ENCODE measurements at places on chromosomes 5 and 9.

- DNase-seq: peak; percentile 37
Measured at GRCh38 chr5:68279984-68280383, 64.4 kb downstream of the PIK3R1 start.

DNA sequence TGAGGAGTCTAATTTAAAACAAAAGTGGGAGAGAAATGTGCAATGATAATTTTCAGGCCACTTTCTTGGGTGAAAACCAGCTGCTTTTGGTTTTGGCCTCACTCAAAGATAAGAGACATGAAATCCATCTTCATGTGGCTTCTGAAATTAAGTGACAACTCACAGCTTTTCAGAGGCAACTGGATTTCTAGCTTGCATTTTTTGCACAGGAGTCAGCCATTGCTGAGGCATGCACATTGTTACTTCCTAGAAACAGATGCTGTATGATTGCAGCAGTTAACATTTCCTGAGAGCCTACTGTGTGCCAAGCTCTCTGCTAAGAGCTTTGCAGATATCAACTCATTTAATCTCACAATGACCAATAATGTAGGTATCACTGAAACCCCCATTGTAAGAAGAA is 562.6 kb downstream of the NR2F1-AS1 start:
- DNase-seq: no peak

- no peak for DNase-seq
Measured at GRCh38 chr5:82354543-82354942, 76.4 kb upstream of the RPS23 start.

- peak; percentile 47 for DNase-seq
Measured at GRCh38 chr9:96241391-96241809, 60.6 kb downstream of the HSD17B3 start.

- no peak for DNase-seq
Measured at GRCh38 chr5:158715592-158715991, 384.1 kb downstream of the EBF1 start.

- no peak for DNase-seq
Measured at GRCh38 chr5:6950860-6951259, 237.6 kb downstream of the TENT4A start.

DNA sequence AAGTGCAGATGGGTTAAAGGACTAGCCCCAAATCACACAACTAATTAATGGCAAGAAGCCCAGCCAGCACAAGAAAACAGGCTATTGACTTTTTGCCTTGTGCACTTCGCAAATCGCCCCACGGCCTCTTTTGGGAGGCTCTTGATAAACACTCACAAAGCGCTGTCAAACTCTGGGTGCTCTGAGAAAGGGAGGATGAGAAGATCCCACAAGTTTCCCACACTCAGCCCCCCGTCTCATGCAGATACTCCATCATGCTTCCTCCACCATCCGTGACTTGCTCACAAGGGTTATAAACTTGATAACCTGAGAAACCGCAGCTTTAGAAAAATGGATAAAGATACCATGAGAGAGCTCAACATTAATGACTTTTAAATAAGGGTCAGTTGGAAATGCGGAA is 219.7 kb downstream of the EBF1 start:
- no peak for DNase-seq

GRCh38 chr9:16206518-16206917 is 653.7 kb downstream of the CCDC171 start:
- no peak for DNase-seq

GRCh38 chr9:96209407-96210271 is 92.3 kb downstream of the HSD17B3 start:
- no peak for DNase-seq

- DNase-seq: no peak
Measured at GRCh38 chr9:36415822-36416525, 15.9 kb upstream of the RNF38 start.

- DNase-seq: no peak
Measured at GRCh38 chr9:9117866-9118265, 1318.3 kb upstream of the DMAC1 start.

GRCh38 chr5:53479590-53480415 is 626 bp upstream of the FST start:
- DNase-seq: no peak

- DNase-seq: no peak
Measured at GRCh38 chr5:72179028-72179815, 71.9 kb downstream of the MAP1B start.

DNA sequence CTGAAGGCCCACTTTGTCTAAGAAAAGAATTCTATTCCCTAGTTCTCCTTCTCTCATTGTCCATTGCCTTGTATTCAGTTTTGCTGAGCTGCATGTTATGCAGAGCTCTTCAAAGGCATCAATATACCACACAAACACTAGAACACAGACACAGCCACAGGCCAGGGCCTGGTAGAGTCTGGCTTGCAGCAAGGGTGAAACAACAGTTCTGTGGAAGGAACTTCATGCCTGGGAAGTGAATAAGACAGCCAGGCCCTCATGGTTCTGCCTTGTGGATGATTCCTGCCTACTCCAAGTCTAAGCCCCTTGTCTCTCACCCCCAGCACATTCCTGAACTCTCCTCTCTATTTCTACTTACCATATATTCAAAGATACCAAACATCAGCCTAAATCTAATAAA is 30.8 kb downstream of the KLHL3 start:
- DNase-seq: no peak

GRCh38 chr9:69089491-69089890 is 53.9 kb downstream of the FXN start:
- DNase-seq: no peak

DNA sequence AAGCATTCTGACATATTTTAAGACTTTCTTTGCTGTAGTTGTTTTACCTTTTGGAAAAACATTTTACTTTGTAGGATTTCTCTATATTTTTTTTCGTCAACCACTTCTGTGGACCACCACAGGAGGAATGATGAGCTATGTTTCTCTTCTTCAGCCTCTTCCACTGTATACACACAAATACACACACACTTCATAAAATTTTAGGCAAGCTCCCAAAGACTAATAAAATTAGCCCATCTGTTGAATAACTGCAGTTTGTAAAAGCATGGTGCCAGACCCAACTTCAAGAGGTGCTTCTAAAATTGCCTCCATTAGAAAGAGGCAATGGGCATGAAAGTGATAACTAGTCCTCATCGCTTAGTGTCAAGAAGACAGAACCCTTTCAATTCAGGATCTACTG is 4.1 kb upstream of the CEP120 start:
- no peak for DNase-seq

GRCh38 chr9:86577420-86578333 is 223.5 kb upstream of the TUT7 start:
- no peak for DNase-seq

DNA sequence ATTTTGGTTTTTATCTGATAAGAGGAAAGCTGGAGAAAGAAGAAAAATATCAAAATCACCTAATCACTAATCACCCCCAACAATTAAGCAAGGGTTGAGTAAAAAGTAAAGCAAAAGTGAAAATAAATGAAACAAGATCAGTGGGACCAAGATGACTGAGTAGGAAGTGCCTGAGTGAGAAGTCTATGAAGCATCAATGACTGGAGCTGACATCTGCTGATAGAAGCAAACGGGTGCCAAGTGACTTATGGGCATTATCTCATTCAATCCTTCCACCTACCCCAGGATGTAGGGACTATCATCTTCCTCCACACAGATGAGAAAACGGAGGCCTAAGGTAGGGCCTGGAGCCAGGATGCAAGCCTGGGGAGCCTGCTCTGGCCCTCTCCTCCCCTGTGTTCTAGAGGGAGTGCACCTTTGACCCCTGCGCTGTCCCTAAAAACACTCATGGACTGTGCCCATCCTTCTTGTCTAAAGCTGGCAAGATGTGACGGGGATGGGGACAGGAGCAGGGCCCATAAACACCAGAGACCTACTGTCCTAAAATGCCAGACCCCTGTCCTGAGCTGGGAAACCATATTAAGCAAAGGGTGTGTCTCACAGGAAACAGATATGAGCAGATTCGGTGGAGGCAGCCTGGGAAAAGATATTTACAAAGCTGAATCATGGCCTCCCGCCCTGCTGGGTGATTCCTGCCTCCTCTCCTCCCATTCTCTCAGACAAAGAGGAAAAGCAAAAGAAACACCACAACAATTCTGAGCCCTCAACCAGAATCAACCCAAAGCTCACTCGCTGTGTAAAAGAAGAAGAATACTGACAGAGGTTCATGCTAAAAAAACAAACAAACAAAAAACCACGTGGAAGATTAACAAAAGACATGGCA is 116.0 kb downstream of the AUH start:
- DNase-seq: no peak

GRCh38 chr9:15231788-15232635 is 75.0 kb downstream of the TTC39B start:
- DNase-seq: no peak

DNA sequence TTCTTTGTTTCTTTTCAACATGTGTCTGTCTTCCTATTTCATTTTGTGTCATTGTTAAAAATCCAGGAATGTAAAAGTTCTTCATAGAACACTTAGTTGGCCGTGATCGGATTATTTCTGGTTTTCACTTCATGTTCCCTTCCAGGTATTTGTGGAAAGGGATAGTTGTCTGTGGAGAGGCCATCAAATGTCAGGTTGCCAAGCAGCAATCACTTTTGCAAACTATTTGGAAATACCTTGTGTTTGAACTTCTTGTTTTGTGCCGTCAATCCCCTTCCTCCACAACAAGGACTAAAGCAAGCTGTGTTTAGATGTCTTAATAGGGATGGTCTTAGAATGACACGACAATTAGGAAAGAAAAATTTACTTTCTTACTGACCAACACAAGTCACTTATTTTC is 116.9 kb upstream of the MPDZ start:
- no peak for DNase-seq

DNA sequence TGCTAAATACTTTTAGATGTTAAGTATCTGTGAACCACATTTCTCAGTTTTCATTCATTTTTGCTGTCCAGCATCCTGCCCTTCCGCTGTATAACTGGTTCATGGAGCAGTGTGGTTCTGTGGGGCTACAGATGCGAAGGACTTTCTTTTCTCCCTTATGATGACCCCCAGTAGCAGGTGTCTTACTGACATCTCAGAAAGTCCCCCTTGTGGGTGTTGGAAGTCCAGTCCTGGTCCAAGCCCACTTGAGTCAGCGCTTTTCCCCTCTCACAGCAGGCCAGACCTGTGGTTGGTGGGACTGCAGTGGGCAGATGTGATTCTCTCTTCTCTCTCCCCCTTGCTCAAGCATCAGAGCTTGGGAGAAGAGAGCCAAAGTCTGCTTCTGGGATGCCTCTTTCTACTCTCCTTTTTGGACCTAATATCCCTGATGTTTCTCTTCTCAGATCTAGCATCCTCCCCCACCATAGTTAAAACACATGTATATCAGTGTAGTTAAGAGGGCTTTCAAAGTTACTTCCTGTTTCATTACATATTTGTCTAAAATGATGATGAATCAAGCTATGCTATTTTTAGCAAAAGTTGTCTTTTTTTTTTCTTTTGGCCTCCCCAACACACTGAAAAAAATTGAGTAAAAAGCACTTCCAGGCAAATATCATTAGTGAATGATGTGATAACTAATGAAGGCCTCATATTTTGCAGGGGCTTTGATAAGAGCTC is 119.5 kb upstream of the ZNF618 start:
- no peak for DNase-seq

GRCh38 chr5:171743436-171744076 is 42.1 kb upstream of the SMIM23 start:
- no peak for DNase-seq

DNA sequence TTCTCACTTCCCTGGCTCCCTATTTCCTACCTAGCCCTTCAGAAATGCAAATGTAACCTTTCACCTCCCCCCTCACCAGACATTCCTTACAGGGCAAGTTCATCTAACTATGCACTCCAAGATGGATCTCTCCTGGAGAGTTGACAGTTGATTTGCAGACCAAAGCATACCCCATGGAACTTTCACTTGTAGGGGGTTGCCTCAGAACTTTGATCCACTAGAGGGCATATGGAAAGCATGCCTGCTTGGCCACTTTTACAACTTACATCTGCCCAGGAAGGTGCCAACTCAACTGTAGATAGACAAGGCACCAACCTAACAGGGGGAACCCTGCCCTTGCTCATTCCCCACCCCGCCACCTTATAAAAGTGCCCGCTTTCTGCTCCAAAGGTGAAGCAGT is 187.8 kb downstream of the NXNL2 start:
- no peak for DNase-seq

GRCh38 chr9:3359048-3359692 is 166.6 kb downstream of the RFX3 start:
- no peak for DNase-seq

DNA sequence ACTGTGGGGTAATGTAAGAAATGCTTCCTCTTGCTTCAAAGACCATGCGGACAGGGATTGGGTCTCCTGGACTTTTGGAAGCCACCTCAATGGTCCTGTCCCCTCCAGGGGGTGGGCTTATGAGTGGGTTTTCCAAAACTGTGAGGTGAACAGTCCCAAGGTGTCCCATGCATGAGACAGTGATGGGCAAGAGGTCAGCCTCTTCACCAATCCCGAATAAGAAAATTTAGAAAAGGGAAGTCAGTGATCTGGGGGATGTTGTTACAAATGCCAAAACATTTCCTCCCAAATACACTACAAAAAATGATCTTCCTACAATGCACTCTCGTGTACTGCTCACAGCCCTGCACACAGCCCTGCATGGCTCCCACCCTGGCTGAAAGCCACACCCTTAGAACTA is 215.7 kb upstream of the TBC1D2 start:
- DNase-seq: no peak

DNA sequence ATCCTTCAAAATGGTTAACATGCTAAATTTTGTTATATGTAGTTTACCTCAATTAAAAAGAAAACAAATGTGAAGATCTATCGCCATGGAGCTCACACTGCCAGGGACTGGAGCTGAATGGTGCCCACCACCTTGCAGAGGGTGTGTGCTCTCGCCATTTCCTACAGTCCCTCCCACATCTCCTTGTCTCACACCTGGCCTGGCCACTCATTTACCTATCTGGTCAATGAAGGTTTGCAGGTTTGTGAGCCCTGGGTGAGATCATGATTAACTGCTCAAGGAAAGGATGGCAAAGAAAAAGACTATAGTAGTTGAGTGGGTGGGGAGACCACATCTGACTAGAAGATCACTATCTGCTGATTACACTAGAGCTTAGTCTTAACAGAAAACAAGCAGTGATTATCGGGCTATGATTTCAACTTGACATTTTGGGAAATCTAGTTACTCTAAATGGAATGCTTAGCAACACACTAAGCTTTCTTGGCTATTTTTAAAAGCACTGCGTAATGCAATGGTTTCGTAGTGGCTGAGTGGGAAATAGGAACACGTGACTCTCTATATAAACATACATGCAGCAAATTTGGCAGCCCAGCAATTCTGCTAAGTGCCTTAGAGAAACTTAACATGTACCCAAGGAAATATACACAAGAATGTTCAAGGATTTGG is 27.3 kb downstream of the PUM3 start:
- no peak for DNase-seq

DNA sequence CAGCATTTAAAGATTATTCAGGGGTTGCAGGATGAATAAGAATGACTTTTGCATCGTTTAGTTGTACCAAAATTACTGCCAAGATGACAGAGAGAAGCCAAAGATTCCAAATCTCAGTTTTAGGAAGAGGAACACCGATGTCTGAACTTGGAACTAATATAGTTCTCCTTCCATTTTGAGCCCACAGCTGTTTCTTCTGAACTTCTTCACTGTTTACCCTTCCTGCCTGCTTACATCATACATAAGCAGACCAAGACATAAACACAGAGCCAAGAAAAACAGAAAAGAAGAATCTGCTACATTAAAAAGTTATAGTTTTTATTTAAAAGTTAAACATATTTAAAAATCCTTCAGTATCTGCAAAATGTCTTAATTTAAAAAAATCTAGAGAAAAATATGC is 146.9 kb upstream of the RAPGEF1 start:
- no peak for DNase-seq

Data from stimulated activated naive CD4-positive, alpha-beta T cell treated with Interleukin-2 at 50 U/mL for 16 hours (primary cell).